Naive B cell (primary cell): ENCODE measurements at places on chromosomes 2 and 18.
A peak's percentile ranks its signal among the peaks of the same experiment; 100 is the strongest.

DNA sequence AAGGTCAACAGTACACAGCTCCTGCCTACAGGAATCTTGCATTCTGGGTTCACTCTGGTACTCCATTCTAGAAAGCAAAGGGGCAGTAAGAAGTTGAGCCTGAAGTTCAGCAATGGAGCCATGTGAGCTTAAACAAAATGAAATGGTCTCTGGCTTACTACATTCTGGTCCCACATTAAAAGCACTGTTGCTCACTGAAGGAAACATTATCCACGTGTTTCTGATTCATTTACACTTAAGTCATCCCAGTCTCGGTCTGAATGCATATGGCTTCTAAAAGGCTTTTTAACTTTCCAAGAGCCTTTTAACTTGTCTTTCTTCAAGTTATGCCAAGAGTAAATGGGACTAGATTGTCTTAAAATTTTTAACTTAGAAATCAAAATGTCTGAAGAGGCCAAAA is 177.8 kb downstream of the LNPK start:
- no peak for DNase-seq

DNA sequence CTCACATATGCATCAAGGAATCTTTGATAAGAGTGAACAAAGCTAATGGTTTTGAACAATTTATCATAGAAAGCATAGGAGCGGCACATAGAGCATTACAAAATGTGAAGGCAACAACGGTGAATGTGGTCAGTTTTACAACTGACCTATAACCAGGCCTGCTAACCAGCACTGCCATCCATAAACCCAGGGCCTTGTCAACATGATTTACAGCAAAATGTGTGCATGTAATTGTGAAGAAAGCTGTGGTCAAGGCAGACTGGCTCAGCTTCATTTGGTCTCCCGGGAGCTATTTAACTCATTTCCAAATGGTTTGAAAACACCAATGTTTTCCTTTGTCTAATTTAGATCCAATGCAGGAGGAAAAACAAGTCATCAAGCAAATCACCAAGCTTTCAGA is 119.8 kb downstream of the DHRS9 start:
- DNase-seq, result no peak

DNA sequence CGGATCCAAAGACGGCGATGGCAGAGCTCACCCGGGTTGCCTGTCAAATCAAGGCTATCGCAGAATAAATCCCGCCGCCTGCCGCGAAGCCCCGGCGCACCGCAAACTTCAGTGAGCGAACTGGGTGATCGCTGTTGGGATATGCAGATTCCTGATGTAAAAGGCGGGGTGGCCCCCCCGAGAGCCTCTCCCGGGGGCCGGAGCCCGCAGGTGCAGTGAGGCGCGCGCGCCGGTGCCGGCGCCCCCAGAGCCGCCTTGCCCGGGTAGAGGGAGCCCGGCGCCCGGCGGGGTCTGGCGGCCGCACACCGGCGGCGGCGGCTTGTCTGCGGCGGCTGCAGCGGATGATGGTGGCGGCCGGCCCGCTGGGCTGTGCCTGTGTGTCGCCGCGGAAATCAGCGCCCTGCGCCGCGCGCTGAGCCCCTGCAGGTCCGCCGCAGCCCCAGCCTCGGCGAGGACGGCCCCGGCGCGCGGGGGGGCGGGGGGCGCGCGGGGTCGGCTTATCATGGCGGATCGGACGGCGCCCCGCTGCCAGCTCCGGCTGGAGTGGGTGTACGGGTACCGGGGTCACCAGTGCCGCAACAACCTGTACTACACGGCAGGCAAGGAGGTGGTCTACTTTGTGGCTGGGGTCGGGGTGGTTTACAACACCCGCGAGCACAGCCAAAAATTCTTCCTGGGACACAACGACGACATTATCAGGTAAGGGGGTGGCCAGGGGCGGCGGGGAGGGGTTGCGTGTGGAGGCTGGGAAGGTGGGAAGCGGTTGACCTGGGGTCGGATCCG is 1.3 kb downstream of the EML6 start:
- peak; percentile 38 for DNase-seq

- DNase-seq, result no peak
Observed at GRCh38 chr2:156653675-156654074, 217.5 kb downstream of the GPD2 start.

- DNase-seq, result peak; percentile 77
Observed at GRCh38 chr18:24009651-24010333, 4.8 kb upstream of the TTC39C start.

DNA sequence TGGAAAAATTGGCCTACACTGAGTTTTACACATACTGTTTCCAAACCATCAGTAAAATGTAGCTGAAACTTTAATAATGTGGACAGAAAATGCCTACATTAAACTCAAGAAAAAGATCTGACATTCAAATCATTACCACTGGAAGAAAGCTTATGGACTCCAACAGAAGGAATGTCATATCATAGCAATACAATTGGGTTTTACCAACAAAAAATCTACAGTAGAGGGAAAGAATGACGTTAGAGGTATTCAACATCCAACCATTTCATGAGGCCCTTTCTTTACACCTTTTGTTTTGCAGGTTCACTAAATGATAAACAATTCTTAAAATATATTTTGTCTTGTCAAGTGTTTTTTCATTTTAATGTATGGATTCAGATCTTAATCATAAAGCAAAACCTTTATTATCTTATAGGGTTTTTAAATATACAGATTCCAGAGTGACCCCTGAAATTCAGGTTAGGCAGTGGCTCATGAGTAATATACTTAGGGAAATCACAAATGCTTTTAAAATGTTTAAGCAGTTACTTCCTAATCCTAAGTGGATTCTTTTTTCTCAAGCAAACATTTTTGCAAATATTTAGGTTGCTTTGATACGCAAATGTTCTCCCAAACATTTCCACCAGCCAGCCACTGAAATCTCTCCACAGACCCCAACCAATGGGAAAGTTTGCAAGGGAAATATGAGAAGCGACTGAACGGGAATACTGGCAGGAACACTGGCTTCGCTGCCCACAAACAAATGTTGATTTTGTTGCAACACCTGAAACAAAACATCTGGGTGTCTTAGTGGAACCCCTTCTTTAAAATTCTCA is 168.7 kb downstream of the TCF4 start:
- DNase-seq, result no peak

- peak; percentile 92 for DNase-seq
Observed at GRCh38 chr2:234446404-234447076, 50.3 kb downstream of the ARL4C start.

DNA sequence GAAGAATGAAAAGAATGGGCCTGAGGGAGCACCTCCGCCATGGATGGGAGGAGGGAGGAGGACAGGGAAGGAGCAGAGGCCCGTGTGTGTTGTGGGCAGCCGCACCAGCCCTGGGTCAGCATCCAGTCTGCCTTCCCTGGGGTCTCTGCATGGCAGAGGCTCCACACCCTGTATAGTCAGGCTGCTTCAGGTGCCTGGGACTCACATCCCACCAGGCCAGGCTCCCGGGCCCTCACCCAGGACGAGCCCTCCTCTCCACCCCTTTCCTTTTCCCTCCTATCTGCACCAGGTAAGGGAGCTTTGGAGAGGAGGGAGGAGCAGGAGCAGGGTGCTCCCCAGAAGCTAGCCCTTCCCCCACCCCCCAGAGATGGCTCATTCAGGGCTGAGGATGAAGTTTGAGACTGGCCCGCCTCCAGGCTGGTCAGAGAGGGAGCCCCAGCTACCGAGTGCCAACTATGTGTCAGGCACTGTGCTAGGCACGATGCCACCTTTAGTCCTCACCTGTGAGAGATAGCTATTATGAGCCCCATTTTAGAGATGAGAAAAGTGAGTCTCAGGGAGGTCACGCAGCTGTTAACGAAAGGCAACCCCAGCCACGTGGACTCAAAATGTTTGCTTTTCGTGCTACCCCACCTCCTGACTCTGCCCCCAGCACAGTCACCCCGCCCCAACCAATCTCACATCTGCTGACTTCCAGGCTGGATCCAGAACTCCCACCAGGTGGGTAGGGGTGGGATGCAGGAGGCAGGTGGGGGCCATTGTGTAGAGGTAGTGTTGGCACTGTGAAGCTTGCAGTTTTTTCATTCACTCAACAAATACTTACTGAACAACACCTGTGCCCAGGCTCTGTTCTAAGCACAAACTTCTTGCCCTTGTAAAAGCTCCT is 242.1 kb downstream of the DYSF start:
- no peak for DNase-seq

DNA sequence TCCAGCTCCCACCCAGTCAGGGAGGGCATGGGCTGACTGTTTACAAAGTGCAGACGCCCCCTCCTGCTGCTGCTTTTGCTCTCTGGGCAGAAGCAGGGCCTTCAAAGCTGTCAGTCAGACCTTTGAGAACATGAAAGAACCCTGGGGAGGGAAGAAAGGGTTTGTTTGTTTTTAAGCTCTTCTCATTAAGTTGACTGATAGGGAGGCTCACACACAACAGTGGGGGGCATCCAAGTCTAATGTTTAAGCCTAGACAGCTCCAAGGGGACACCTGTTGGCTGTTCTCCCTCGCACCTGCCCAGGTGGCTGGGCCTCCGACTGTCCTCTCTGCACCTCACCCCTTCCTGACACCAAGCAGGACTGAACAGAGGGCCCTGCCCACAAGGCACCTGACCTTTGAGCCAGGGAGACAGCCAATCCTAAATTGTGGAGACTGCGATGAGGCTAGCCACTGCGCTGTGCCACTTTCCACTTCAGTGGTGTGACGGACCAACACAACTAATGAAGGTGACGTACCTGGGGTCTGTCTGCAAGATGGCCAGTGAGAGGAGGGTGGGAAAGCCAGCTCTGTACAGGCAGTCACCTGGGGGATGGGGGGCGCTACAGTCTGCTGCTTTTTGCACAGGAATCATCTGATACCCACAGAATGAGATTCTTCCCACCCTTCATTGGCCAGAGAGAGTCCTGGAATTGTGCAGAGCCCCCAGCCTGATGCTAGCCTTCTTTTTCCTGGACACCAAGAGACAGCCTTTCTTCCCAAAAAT is 16.3 kb downstream of the ST6GAL2 start:
- DNase-seq, result no peak

- DNase-seq, result no peak
Observed at GRCh38 chr2:194044321-194044720, 1612.7 kb upstream of the SLC39A10 start.

GRCh38 chr2:211144078-211144477 is 587.7 kb downstream of the CPS1 start:
- no peak for DNase-seq

- no peak for DNase-seq
Observed at GRCh38 chr2:161085149-161085548, 75.1 kb upstream of the TANK start.

- peak; percentile 37 for DNase-seq
Observed at GRCh38 chr18:63016270-63016669, 300.9 kb downstream of the PHLPP1 start.

GRCh38 chr2:149375801-149376361 is 45.5 kb downstream of the LYPD6 start:
- no peak for DNase-seq

GRCh38 chr2:99403524-99403923 is 66.3 kb downstream of the EIF5B start:
- DNase-seq, result no peak

DNA sequence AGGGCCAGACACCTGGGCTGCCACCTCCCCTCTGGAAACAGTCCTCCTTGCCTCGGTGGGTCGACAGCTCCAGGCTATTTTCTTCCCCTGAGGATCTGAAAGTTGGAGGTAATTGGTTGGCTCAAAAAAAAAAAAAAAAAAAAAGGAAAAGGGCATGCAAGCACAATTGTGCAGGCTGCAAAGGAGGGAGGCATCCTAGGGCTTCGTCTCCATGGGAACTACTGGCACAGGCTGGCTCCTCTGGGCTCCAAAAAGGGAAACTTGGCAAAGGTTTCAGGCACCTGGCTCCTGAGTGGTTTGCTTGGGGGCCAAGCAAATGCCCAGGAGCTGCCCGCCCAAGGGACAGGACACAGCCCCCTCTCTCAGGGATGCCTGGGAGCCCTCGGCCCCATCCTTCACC is 1.1 kb upstream of the KCNIP3 start:
- no peak for DNase-seq

- DNase-seq, result no peak
Observed at GRCh38 chr18:2982022-2982421, 30.9 kb downstream of the LPIN2 start.

DNA sequence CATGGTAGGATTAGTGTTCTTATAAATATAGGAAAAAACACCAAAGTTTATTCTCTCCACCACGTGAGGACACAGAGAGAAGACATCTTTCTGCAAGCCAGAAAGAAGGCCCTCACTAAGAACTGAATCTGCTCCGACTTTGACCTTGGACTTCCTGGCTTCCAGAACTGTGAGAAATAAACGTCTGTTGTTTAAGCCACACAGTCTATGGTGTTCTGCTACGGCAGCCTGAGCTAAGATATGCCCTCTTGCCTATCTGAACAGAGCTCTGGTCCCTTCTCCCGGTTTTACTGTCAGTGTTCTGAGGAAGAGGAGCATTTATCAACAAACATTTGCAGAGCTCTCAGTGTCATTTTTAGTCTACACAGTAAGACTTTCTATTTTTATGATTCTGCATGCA is 131.3 kb downstream of the DOK6 start:
- no peak for DNase-seq

- no peak for DNase-seq
Observed at GRCh38 chr2:225052703-225053102, 10.4 kb upstream of the DOCK10 start.

DNA sequence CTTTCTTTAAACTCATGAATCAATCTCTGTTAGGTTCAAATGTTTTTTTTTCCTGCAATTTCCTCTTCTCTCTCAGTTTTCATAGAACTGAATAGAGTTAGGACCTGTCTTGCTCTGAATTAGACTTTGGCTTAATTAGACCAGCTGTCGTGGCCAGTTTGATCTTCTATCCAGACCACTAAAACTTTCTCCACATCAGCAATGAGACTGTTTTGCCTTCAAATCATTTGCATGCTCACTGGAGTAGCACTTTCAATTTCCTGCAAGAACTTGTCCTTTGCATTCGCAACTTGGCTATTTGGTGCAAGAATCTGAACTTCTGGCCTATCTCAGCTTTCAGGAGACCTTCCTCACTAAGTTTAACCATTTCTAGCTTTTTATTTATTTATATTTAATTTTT is 2002.2 kb upstream of the PIK3C3 start:
- no peak for DNase-seq

- DNase-seq, result no peak
Observed at GRCh38 chr2:134235510-134236144, 18.2 kb upstream of the MGAT5 start.

GRCh38 chr2:168573128-168573903 is 117.2 kb downstream of the CERS6 start:
- no peak for DNase-seq

DNA sequence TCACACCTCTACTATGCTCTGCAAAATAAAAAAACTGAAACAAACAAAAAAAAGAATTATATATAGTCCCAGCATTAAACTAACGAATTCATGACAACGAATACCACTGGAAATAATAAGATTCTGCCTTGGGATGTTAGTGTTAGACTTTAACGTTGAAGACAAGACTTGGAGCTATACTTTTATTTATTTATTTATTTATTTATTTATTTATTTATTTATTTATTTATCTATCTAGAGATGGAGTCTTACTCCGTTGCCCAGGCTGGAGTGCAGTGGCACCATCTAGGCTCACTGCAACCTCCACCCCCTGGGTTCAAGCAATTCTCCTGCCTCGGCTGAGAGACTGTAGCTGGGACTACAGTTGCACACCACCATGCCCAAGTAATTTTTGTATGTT is 27.2 kb upstream of the PAPOLG start:
- no peak for DNase-seq
